ENCODE measurements at places on chromosomes 2 and 18. TPM values are rescaled to one million over a fixed set of nuclear protein-coding genes. Genes with fewer than 3 reads are reported as not detected.

DNA sequence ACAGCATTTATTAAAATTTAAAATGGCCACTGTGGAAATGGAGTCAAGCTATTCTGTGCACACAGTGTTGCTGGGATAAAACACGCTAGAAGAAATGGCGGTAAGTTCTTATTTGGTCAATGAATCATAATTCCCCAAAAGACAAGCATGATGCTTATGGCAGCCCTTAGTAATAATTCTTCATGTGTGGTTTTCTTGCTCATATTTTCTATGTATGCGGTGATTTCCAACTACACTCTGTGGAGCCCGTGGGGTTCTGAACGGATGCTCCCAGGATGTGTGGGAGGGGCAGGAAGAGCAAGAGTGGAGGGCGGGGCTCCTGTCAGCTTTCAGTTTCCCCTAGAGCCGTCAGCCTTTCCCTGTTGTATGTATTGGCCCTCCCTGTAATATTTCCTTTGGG lies 91.7 kb upstream of the RMDN2 start:
- DNase-seq: peak; percentile 47

Gene DPP10
- total RNA-seq: not detected

Gene SLC4A1AP
- 25.3 TPM for total RNA-seq

DNA sequence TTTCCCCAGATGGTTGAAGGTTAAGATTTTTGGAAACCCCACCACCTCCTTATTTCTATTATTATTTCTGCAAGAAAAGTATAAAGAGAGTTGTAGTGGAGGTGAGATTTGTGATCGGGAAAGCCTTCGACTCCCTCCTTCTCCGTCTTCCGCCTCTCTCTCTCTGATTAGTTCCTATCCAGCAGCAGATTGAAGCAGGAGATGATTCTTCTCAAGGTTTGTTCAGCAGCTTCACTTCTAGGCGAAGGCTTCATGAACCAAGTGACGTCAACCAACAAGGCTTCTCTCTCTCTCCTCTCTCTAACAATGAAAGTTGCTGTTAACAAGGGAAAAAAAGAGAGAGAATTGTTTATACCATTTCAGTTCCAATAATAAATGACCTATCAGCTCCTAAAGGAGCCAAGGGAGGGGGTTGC lies at the start of gene BAZ2B:
Gene BAZ2B, minus strand, starts transcription at position 263 of the 416 bp plus-strand sequence. CDS start 137,829 bp downstream, outside the sequence.
- no peak for DNase-seq

Gene MYO7B
- 0.75 TPM for total RNA-seq

DNA sequence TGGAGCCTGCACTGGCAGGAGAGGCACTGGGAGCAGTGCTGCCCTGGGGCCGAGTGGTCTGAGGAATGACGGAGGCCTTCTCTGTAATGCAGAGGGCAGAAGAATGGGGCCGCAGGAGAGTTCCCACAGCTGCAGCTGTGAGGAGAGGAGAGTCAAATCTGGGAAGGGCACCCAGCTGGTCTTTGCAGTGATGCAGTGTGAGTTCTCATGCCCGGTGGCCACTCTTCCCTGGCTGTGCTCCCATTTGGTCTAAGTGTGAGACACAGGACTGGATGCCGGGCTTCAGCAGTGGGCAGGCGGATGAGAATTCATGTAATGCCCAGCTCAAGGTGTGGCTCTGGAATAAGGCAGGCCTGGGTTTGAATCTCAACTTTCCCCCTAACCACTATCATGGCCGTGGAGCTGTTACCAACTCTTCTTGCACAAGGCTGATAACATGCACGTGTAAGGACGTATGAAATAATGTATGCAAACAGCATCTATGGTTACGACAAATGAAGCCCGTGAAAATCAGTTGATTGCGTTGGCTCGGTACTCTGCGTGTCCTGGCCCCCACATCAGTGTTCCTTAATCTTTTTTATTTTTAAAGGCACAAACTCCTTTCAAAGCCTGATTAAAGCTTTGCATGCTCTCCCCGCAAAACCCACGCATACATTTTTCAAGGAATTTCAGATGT lies 71.6 kb downstream of the ACKR3 start:
- DNase-seq: no peak

Gene SLC14A1
- 1.5 TPM for total RNA-seq

Gene FHL2
- total RNA-seq: 3.9 TPM

DNA sequence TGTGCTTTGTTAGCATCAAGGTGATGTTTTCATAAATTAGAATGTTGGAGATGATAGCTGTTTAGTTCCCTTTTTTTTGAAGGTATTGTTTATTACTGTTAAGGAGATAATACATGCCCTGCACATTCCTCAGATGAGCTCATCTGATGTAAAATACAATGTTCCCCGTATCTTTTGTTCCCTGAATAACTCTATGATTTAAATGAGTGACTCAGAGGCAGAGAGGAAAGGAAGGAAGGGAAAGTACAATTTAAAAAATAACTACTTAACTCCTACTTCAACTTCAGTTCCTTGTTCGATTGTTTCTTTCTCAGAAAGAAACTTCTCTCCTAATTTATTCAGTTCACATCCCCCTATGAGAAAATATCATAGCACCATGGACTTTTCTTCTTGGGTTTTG lies 208.7 kb downstream of the KCNE4 start:
- no peak for DNase-seq

DNA sequence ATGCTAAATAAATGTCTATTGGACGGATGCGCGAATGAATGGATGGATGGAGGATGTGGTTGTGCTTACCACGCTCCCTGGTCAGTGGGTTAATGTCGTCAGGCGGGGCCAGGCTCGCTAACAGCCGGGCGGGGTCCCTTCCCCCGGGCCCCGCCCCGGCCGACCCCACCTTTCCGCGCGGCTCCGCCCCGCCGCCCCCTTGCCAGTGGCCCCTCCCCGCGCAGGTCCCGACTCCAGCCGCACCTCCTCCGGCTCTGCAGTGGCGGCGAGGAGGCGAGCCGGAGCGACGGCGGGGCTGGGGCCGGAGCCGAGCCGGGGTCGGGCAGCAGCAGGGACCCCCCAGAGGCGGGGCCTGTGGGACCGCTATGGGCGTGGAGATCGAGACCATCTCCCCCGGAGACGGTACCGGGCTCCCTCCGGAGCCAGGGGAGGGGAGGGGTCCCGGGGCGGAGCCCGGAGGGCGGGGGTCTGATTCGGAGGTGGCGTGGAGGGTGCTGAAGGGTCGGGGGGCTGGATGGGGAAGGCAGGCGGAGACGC lies at the start of gene FKBP1B:
Gene FKBP1B, plus strand, starts transcription at position 257 of the 537 bp plus-strand sequence. Its CDS starts 109 bp downstream, at position 366.
- DNase-seq: peak; percentile 76

GRCh38 chr2:9300214-9300613 lies 93.6 kb downstream of the ASAP2 start:
- no peak for DNase-seq

DNA sequence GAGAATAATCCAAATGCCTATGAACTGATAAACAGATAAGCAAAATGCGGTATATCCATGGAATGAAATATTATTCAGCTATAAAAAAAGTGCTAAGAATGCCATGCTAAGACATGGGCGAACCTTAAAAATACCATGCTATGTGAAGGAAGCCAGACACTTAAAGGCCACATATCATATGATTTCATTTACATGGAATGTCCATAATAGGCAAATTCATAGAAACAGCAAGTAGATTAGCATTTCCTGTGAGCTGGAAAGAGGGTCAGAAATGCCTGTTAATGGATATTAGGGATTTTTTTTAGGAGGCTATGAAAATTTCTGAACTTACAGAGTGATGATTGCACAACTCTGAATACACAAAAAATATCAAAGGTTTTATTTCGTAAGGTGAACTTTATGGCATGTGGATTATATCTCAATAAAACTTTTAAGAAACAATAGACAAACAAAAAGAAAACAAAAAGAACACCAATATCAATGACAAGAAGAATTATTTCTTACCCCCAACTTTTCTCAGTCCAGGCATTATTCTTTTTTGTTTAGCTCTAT lies 1207.7 kb downstream of the SUCLG1 start:
- DNase-seq: no peak

GRCh38 chr2:175627405-175627804 lies 374.7 kb downstream of the LNPK start:
- DNase-seq: no peak

DNA sequence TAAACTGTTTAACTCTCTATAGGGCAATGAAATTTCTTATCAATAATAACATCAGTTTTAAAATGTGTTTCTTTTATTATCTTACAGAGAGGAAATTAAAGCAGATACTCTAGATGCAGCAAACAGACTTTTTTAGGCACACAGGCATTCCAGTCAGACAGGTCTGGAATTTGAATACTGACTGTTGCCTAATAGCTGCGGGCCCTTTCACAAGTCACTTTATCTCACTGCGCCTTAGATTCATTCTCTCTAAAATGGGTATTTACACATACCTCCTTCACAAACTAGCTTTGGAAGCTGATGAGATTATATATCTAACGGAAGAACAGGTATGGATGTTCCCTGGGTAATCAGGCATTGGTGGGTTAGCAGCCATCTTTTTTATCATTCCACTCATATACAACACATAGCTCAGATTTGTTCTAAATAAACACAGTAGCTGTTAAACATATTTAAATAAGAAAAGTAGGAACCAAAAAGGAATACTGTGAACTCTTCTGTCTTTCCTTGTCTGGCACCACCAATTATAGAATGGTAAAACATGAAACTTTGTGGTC lies 104.2 kb downstream of the LRP2 start:
- DNase-seq: no peak

Gene RRM2
- 382 TPM for total RNA-seq

DNA sequence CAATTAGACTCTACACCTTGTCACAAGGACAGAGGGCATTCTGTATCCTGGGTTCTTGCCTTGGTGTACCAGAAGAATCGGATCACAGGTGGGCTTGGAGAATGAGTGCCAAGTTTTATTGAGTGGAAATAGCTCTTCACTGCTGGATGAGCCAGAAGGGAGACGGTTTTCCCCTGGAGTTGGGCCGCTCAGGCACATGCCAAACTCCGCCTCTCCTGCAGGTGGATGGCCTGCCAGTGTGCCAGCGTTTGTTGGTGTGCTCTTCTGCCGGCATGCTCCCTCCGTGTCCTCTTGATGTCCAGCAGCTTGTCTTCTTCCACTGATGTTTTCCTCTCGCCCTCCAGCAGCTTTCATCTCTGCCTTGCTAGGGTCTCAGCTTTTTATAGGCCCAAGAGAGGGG lies 115.5 kb upstream of the RAB27B start:
- DNase-seq: no peak

GRCh38 chr2:111620281-111620680 lies 263.7 kb downstream of the ANAPC1 start:
- DNase-seq: no peak

DNA sequence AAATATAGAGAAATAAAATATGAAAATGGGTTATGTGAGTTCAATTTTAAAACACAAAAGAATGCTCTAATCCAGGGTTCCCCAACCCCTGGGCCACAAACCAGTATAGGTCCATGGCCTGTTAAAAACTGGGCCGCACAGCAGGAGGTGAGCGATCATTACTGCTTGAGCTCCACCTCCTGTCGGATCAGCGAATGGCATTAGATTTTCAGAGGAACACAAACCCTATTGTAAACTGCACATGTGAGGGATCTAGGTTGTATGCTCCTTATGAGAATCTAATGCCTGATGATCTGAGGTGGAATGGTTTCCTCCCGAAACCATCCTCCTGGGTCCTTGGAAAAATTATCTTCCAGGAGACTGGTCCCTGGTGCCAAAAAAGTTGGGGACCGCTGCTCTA lies 34.7 kb downstream of the TTR start:
- DNase-seq: no peak

Gene ARHGAP28
- not detected for total RNA-seq

- DNase-seq: no peak
Observed at GRCh38 chr2:200089040-200089755, 133.8 kb downstream of the MAIP1 start.

Data from activated CD4-positive, alpha-beta T cell treated with anti-CD3 and anti-CD28 coated beads for 36 hours (primary cell).